ENCODE measurements at places on chromosomes 5 and 9. TPM values are rescaled to one million over a fixed set of nuclear protein-coding genes. Genes with fewer than 3 reads are reported as not detected.

Gene UGT3A1
- not detected for total RNA-seq

Gene FOXI1
- not detected for total RNA-seq

Gene NUTM2G
- total RNA-seq: not detected

Gene PCDHGA3
- 5.8 TPM for total RNA-seq

Gene OR1Q1
- not detected for total RNA-seq

Gene ACOT12
- not detected for total RNA-seq

Gene MEGF10
- total RNA-seq: 1.1 TPM

Gene UGT3A2
- 0.18 TPM for total RNA-seq

Gene OBP2B
- total RNA-seq: not detected

Gene NR5A1
- not detected for total RNA-seq

Gene ABCA1
- total RNA-seq: 8.3 TPM

Gene LRRC14B
- 16.5 TPM for total RNA-seq

Gene PCDHGC4
- 1.7 TPM for total RNA-seq

Gene NR4A3
- 38.6 TPM for total RNA-seq

Gene PCDHB10
- total RNA-seq: 1.3 TPM

Gene CAVIN4
- 38.0 TPM for total RNA-seq

Gene OR2S2
- not detected for total RNA-seq

Gene GADD45G
- total RNA-seq: 107 TPM

Gene HAVCR1
- total RNA-seq: 0.21 TPM

Gene SPATA31A6
- total RNA-seq: not detected

Gene AHRR
- total RNA-seq: 3.8 TPM

Gene ZNG1A
- total RNA-seq: 15.6 TPM

Gene FBP1
- 3.4 TPM for total RNA-seq

Gene MINAR2
- total RNA-seq: not detected

Gene ZNF883
- 6.0 TPM for total RNA-seq

Gene CSF2
- not detected for total RNA-seq

Gene ADRB2
- 5.8 TPM for total RNA-seq

Gene FAM151B
- total RNA-seq: 2.9 TPM

Gene RRAGA
- total RNA-seq: 94.6 TPM

Gene PRRT1B
- total RNA-seq: not detected

Gene LCP2
- 10.6 TPM for total RNA-seq

Gene DMGDH
- total RNA-seq: 3.0 TPM

Gene GRXCR2
- total RNA-seq: 1.9 TPM

Gene PRPF4
- total RNA-seq: 14.3 TPM

Gene KLHL3
- 48.0 TPM for total RNA-seq

Gene DROSHA
- total RNA-seq: 33.9 TPM

Gene BTNL8
- 0.21 TPM for total RNA-seq

Gene C8G
- total RNA-seq: 3.5 TPM

Gene TMEM252
- 0.18 TPM for total RNA-seq

Gene TMEM174
- not detected for total RNA-seq

Gene GPR151
- not detected for total RNA-seq
